ENCODE measurements at places on chromosomes 3 and 15.

DNA sequence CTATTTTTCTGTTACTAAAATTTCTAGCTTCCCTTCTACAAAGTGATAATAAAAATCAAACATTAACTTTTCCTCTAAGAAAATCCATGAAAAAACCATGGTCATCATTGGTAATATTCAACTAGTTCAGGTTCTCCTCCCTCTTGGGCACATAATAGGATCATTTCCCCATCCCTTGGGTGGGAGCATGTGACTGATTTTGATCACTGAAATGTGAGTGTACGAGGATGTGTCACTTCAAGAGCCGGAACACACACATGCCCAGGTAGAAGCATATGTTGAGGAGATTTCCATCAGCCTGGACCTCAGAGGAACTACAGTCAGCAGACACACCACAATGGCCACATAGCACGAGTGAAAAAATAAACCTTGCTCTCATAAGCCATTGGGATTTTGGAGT lies 36.1 kb downstream of the AP3S2 start:
- DNase-seq, result peak; percentile 79

GRCh38 chr3:21120826-21121225 lies 630.2 kb downstream of the ZNF385D start:
- no peak for DNase-seq

- DNase-seq, result no peak
These were observed 5.1 kb downstream of the BFSP2 start for GRCh38 chr3:133404920-133405319.

DNA sequence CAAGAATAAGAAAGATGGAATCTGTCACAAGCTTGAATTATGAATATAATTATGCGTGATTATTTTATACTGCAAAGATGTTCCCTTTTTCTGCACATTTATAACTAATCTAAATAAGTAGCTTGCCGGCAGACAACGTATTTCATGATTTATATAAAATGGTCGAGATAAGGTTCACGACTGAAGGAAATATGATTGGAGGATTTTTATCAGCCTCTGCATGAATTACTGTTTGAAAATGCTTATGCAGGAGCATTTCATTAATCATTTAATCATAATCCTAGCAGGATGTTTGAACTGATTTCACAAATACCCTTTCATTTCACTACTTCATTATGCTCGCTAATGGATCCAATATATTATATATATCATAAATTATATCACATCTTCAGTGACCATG lies 580.0 kb downstream of the FOXP1 start:
- DNase-seq, result no peak

DNA sequence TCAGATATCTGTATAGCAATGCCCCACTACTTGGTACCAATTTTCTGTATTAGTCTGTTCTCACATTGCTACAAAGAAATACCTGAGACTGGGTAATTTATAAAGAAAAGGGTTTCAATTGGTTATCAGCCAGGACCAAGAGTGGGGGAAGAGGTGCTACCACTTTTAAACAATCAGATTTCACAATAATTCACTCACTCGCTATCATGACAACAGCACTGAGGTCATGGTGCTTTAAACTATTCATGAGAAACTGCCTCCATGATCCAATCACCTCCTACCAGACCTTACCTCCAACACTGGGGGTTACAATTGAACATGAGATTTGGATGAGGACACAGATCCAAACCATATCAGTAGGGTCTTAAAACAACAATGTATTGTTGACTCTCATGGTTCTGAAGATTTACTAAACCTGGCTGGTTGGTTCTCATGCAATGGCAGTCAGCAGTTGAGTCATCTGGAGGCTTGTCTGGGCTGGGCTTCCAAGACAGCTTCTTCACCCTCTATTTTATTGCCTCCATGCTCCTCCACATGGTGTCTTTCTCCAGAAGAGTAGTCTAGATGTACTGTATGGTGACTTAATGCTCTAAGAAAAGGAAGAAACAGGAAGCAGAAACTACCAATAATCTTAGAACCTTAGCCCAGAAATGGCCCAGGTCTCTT lies 21.2 kb upstream of the TM4SF4 start:
- no peak for DNase-seq

DNA sequence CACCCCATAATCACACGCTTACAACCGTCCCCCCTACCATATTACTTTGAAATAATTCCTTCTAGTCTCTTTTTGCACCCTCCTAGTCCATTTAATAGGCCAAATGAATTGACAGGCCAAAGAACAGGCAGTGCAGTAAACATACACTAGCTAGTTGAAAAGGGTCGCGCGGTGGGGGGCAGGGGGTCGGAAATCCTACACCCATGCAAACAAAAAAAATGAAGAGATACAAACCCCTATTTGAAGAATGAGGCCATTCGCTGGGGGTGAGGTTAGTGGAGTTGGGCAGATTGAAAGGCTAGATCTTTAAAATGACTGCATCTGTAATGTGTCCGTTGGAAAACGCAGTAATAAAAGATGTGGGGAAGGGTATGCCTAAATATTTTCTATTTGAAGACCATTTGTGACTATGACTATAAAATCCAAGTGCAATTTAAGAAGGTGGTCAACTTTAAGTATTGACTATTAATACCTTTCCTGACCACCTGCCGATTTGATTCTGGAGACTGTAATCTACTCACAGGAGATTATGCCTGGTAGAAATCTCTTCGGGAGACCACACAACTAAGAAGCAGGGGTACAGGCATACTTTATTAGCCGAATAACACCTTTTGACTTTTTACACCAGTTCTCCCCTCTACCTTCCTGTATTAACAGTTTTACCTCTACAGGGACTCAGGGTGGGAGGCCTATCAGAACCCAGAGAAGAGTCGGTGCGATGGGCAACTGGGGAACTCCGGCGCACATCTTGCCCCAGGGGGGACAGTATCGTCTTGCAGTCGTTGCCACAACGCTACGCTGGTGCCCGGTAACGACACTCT lies 762 bp upstream of the ARL6 start:
- no peak for DNase-seq

DNA sequence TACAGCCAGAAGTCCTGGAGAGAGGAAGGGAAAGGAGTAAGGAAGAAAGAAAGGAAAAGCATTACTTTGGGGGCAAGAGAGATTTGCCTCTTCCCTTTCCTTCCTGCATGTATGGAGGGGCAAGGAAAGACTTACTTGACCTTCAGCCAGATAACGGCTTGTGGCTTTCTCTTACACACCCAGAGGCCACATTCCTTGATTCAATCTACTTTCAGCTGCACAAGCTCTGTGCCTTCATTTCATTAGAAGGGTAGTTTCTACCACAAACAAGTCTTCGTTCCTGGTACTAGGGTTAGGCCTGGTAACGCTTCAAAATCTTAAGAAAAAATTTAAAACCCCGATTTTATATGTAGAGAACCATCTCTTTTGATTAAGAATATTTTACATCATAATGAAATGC lies 835.9 kb downstream of the TUSC7 start:
- no peak for DNase-seq

DNA sequence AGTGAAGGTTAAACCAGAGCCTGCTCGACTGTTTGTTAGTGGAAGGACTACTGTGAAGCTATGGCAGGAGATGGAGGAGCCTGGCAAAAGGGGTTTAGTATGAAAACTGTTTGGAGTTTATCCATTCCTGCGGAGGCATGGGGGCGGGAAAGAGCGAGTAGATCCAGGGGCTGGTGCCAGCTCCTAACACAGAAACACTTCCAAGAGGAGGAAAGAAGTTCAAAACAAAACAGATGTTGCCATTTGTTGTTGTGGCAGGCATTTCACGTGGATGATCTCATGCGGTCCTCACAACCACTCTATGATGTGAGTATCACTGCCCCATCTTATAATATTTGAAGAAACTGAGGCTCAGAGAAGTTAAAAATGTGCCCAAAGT lies 30.7 kb upstream of the KY start:
- no peak for DNase-seq

DNA sequence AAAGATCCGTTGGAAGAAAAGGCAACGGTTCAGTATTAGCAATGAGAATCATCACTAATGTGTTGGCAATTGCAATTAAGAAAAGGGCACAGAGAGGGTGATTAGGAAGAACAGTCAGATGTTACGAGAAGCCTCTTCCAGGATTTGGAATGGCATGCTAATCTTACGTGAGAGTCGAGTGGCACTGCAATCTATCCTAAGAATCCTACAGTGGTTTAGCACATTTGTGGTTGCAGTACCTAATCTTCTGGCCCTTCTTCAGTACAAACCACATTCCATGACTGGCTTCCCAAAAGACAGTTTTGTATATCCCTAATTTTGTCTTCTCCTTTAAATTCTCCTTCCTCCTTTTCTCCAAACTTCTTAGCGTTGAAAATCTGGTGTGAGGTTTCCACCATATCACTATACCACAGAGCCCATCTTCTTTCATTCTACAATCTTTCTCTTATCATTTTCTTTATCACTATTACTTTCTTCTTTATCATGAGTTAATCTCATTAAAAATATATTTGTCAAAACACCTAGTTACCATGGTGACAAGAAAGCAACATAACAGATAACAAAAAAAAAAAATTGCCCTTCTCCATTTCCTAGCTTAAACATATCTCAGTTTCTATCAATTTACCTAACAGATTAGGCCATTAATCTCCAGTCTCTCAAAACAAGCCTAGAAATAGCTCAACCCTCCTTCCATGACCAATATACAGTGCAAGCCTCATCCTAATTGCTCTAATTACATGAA lies 60.1 kb downstream of the IGSF11 start:
- DNase-seq, result no peak

GRCh38 chr3:71127844-71128243 lies 455.7 kb downstream of the FOXP1 start:
- DNase-seq, result no peak

DNA sequence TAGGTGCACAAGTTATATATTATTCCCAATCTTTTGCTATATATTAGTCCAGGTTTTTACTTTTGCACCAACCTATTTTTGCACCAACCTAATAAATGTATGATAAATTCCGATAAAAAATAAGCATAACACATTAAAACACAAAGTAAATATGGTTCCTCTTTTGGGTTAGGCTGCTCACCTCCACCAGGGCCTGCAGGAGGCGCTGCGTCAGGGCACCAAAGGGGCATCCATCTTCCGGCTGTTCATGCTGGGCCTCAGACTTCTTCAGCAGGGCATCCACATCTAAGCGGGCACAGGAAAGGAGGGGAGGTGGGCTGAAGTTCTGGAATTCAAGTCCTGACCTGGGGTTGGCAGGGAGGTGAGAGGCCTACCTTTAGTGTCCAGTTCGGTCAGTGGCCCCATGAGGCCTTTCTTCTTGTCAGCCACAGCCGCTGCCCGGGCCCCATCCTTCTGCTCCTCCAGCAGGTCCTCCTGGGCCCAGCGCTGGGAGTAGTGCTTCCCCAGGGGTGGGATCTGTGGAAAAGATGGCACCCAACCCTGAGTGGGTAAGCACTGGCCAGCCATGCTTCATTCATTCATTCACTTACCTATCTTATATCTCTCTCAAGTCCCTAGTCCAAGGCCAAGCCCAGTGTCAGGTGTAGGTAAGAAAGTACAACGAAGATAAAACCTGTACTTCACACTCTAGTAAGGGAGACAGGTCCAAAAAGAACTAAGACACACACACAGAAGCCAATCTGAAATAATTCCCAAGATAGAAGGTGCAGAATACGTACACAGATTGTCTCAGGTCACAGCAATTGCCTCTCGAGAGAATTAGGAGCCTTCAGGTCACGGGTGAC lies 5.2 kb downstream of the TADA3 start:
- no peak for DNase-seq

DNA sequence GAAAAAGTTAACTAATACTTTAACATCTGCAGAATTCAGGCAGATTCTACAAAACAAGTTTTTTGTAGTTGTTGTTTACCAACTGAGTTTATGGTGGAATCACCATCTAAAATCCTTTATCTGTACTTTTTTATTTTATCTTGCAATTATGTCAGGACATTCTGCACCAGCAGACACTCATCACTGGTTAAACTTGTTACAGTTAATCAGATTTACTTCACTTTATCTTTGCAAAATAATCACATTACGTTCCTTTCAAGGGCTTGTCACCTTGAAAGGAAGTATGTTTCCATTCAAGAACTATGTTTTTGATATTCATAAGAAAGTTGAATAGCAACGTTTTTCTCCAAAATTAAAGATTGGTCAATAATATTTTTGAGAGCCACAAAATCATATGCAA lies 796.6 kb upstream of the ROBO1 start:
- DNase-seq, result no peak

- no peak for DNase-seq
These were observed 14.8 kb upstream of the TOPBP1 start for GRCh38 chr3:133676336-133677118.

DNA sequence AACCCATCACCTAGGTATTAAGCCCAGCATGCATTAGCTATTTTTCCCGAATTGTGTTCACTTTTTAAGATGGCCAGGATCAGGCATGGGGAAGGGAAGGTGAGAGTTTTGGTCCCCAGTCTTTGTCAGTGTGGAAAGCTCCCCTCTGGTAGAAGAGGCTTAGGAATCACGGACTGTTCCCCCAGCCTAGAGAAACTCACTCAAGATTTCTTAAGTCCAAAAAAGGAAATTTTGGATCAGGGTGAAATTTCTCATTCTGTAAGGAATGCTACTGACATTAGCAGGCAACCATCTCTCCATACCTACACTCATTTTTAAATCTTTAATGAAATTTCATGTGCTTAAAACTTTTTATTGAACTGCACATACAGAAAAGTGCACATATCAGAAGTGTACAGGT lies 70.3 kb upstream of the GALNT15 start:
- DNase-seq, result no peak

DNA sequence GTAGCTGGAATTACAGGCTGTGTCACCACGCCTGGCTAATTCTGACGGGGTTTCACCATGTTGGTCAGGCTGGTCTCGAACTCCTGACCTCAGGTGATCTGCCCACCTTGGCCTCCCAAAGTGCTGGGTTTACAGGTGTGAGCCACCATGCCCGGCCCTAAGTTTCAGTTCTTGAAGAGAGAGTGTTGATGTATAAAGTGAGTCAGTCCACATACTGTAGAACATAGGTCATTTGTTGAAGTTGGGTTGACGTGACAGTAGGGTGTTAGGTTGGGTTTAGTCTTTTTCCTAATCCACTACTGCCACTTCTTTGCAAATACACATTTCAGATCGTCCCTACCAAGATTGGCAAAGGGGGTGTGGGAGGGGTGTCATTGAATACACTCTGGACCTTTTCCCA lies 15.2 kb downstream of the DNAJC19 start:
- DNase-seq, result no peak

DNA sequence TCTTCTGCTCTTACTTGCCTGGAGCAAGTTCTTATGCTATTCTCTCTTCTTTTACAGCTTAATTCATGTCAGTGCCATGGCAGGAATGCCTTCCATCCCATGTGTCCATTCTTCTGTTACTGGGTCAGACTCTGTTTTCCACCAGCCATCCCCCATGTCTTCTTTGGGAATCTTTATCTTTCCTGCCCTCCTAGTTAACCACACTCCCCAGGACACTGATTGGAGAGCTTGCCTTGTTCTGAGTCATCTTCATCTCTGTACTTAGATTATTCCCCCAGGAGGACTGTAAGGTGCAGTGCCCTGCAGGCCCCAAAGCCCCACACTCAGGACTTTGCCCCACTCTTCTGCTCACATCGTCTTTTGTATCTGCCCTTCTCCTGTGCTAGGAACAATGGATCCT lies 3.6 kb downstream of the ABHD17C start:
- DNase-seq, result no peak

DNA sequence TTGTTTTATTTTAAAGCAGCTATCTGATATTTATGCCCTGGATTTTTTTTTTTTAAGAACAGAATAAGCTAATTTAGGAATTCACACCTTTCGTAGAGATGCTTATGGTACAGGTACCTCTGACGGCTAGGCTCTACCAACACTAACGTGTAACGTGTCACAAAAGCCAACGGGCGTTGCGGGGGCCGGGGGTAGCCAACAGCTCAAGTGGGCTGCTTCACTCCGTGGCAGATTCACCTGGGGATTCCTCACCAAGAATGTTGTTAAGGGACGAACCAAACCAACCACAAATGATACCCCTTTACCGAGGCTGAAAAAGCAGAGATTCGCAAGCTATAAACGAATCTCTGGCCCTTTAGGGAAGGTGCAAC lies 1.0 kb downstream of the TMCC1 start:
- no peak for DNase-seq
